ENCODE measurements at places on chromosomes 16 and 17. TPM values are rescaled to one million over a fixed set of nuclear protein-coding genes. Genes with fewer than 3 reads are reported as not detected.

- DNase-seq = no peak
Measured at GRCh38 chr17:50311483-50311882, 34.4 kb upstream of the XYLT2 start.

DNA sequence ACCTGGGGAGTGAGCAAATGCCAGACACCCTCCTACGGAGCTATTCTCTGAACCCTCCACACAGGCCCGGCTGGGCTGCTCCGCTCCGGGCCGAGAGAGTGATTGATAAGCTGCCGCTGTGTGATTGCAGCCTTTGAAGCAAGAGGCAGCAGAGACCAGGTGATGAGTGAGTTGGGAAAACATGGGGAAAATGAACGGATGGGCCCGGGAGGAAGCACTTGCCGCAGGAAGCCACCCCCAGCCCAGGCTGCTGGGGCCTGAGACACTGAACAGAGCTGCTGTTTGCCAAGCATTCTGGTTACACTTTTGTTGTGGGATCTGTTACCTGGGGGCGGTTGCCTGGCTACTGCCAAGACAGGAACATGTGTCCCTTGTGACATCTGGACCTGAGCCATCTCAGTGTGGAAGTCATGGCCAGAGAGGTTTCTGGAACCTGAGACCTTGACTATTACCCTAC, 46.4 kb upstream of the KLHDC4 start:
- no peak for DNase-seq

GRCh38 chr17:42684929-42685556, 2.7 kb downstream of the CNTNAP1 start:
- DNase-seq = no peak

GRCh38 chr17:61205931-61206330, 193.7 kb upstream of the TBX2 start:
- peak; percentile 79 for DNase-seq

- no peak for DNase-seq
Measured at GRCh38 chr16:19524616-19525384, 1.1 kb downstream of the CCP110 start.

DNA sequence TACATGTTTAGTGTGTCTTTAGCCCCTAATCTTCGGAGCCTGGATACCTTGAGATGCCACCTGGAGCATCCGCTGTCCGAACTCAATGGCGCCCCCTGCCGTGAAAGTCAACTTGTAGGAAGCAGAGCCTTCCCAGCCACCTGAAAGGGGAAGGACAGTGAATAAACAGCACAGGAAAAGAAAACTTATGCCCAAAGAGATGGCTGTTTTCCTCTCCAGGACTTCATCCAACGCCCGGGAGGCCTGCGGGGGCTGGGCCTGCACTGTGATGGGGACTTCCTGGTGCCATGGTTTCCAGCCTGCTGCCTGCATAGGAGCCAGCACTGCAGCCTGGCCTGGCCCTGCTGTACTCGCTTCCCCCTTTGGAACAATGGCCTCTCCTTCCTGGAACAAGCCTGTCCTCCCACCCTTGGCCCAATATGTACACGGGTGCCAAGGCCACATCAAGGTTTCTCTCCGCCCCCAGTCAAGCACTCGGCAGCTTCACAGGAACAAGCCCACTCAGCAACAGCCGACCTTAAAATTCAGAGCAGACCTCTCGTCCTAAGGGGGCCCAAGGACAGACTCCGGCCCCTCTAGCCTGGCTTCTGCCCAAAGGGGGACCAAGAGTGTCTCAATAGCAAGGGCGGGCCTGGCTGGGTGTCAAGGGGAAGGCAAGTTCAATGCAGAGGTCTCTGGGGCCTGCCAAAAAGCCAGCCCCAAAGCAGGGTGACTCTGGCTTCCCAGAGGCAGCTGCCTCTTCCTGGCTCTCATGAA, 4.5 kb upstream of the UNC13D start:
- peak; percentile 53 for DNase-seq

GRCh38 chr17:48747445-48748363, 19.2 kb upstream of the HOXB13 start:
- DNase-seq = no peak

- DNase-seq = peak; percentile 7
Measured at GRCh38 chr17:71247441-71248015, 873.3 kb upstream of the SOX9 start.

GRCh38 chr17:29469276-29469675, 79.1 kb downstream of the TAOK1 start:
- no peak for DNase-seq

GRCh38 chr16:12837756-12838155, 34.1 kb upstream of the CPPED1 start:
- no peak for DNase-seq

GRCh38 chr16:80663078-80663477, 122.3 kb downstream of the DYNLRB2 start:
- DNase-seq = no peak

The SLC13A5 gene
- total RNA-seq = not detected

The KRT33A gene
- not detected for total RNA-seq

The ABCA9 gene
- not detected for total RNA-seq

The ZDHHC1 gene
- total RNA-seq = 18.2 TPM

All from A172 (cell line).